Activated CD4-positive, alpha-beta T cell treated with anti-CD3 and anti-CD28 coated beads, Interleukin-2, amount 50 U/mL, for 16 hours (primary cell): ENCODE measurements at places on chromosomes 5 and 9.

DNA sequence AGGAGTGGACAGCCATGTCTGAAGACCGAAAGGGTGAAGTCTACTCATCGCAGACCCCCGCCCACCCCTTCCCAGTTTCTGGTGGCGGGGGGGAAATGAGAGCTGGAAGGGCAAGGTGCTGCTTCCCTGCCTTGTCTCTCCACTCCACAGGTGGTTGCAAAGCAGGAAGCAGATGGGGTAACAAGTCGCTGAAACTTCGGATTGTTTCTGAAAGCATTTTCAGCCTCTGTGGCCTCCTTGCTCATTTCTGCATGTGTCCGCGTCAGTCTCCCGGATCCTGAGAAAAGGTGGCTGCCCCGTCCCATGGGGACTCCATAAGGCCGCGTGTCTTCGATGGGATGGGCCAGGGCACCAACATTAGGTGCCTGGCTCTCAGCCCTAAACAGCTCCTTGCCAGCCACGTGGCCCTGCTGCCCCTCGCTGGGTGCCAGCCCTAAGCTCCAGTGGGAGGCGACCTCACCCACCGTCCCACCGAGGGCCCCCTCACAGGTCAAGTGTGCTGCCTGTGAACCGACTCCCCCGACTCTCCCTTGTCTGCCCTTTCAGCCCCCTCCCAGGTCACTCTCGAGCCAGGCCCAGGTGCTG lies 971 bp downstream of the PHYKPL start:
- no peak for DNase-seq

DNA sequence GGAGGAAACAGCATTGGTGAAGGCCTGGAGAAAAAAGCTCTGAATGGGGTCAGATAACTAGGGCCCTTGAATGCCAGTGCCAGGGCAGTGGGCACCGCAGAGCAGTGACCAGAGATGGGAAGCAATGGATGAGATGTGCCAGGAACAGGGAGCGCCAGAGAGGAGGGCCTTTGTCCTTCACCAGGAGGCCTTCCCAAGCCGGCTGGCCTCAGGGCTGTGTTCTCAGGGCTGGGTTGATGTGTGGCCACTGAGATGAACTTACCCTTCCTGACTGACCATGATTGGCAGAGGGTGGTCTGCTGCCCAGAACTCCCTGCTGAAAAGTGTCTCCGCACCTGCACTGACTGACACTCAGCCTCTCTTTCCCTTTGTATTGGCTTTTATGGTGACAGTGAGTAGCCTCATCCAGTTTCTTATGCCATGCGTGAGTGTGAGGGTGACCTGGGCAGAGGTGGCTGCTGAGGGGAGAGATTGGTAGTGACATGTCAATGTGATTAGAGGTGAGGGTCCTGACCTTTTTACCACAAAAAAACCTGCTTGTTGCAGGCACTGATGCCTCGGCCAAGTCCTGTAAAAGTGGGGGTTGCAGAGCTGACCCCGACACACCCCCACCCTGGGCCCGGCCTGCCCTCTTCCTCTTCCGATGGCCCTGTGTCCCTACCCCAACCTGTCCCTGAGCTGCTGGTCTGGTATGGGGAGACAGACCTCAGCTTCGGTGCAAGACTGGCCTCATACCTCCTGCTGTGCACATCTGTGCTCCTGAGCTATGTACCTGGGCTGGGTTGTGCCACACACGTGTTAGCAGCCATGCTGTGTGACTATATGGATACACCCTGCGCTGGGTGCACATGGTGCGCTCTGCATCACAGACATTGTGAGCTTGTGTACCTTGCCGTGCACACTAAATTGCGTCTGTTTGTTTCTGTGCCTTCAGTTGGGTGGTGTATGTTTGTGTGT lies 57.1 kb upstream of the PSD2 start:
- no peak for DNase-seq

DNA sequence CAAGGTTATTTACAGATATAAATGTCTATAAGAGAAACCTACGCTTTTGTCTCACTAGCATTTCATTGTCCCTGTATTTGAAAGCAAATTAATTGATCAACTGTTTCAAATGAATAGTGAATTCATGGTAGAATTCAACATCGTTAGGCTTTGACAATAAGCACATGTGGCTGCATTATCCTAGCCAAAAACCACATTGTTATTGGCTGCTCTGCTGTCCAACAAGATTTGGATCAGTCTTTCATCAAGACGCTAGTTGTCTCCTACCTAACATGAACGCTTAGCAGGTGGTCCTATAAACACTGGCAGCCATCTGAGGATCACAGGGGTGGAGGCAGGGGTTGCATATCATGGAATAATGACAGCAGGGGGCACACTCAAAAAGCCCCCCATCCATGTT lies 455.0 kb downstream of the CTNND2 start:
- DNase-seq: no peak

GRCh38 chr5:78792345-78793055 lies 143.9 kb upstream of the LHFPL2 start:
- no peak for DNase-seq

DNA sequence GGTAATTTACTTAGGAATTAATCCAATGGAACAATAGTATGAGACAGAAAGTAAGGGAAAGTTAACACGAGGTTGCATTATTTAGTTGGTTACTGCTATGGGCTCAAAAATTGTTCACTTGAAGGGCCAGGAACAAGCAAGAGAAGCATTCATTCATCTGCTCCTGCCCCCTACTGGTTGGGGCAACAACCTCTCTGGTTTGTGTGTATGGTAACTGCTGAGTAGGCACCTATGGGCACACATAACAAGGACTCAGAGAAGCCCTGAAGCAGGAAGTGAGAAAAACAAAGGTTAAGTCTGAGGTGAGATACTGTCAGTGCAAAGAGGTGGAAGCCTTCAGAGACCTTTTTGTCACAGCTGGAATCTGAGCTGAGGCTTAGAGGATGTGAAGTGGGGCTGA lies 34.4 kb upstream of the RANBP6 start:
- peak; percentile 71 for DNase-seq

- no peak for DNase-seq
These were observed 297.9 kb downstream of the SLIT3 start for GRCh38 chr5:169002953-169003555.

DNA sequence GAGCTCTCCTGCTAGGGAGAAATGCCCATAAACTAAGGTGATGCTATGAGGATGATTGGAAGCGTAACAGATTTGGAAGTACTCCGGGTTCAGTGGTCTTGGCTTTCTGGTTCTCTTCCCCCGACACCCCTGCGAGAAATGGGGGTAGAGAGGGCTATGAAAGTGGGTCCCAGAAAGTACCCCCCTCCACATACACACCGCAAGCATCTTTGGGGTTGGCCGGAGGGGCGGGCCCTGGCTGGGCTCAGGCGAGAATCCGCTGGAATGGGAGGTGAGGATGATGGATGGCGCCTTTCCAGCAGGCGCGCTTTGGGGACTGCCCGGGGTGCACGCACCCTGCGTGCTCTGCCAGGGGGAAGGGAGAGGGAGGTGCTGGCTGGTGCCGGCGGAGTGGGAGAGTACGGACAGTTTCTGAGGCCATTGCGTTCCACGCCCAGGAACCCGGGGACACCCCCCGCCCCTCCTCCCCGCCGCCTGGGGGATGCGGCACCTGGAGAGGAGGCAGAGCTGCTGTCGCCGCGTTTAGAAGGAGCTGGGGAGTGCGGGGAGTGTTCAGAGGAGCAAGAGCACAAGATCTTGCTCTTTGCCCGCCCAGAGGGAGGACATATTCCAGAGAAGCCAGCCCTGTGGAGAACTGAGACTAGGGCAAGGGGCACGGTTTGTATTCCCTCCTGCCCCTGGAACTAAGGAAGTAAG lies 1.9 kb downstream of the PCSK5 start:
- no peak for DNase-seq

GRCh38 chr5:37886242-37886905 lies 46.5 kb upstream of the GDNF start:
- DNase-seq: no peak
